ENCODE measurements at places on chromosomes 7 and 10.

- DNase-seq, result no peak
Observed at GRCh38 chr7:44638611-44639557, 32.5 kb downstream of the OGDH start.

DNA sequence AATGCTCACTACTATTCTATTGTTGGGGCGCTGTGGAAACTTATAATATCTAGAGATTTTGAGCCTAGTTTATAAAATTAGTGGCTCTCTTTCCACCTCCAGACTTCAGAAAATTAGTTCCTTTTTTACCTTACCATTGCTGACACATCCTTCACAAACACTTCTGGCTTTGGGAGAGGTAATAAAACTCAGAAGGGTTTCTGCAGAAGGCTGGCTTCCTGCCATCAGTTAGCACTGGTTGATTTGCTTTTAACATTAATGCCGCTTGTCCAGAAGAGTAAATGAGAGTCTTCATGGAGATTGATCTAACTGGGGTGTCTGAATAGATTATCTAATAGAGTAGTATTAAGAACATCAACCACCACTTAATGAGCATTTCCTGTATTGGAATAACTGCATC, 20.3 kb downstream of the ACSM6 start:
- DNase-seq, result no peak

DNA sequence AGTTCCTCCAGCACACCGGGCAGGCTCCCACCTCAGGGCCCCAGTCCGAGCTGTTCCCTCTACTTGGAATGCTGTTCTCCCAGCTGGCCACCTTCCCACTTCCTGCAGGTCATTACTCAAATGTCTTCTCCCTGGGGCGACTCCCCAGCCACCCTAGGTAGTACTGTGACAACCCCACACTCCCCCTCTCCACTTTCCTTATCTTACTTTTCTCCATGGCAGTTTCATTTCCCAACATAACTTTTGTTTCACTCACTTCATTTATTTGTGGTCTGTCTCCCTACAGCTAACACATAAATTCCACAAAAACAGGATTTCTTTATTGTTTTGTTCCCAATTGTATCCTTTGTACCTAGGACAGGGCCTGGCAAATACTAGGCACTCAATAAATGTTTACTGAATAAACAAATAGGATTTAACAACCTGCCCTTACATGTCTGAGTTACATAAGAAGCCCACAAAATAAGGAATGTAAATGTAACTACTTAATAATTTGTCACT, 76.5 kb downstream of the JAZF1 start:
- DNase-seq, result no peak

GRCh38 chr7:27262121-27262520, 19.5 kb downstream of the EVX1 start:
- DNase-seq, result no peak

GRCh38 chr10:106310596-106310995, 853.9 kb downstream of the SORCS1 start:
- no peak for DNase-seq

GRCh38 chr7:14806891-14807290, 95.7 kb downstream of the DGKB start:
- DNase-seq, result no peak

- DNase-seq, result no peak
Observed at GRCh38 chr10:34029455-34029854, 695.0 kb upstream of the NRP1 start.

Measured in right renal pelvis (tissue), 4 donors.